T-helper 22 cell (primary cell): ENCODE measurements at places on chromosomes 7 and 10.

- no peak for DNase-seq
Observed at GRCh38 chr7:47677093-47677492, 95.2 kb upstream of the TNS3 start.

- no peak for DNase-seq
Observed at GRCh38 chr7:67753891-67754290, 757.3 kb downstream of the TYW1 start.

DNA sequence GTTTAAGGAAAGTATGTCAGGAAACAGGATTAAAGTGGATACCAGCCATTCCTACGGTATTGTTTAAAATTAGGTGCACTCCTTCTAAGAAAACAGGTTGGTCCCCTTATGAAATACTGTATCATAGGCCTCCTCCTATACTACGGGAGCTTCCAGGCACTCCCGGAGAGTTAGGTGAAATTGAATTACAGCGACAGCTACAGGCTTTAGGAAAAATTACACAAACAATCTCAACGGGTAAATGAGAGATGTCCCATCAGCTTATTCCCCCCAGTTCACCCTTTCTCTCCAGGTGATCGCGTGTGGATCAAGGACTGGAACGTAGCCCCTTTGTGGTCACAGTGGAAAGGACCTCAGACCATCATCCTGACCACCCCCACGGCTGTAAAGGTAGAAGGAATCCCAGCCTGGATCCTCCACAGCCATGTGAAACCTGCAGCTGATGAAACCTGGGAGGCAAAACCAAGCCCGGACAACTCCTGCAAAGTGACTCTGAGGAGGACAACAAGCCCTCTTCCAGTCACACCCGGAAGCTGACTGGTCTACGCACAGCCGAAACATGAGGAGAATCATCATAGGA lies 25.1 kb upstream of the GHITM start:
- DNase-seq: no peak

- DNase-seq: no peak
Observed at GRCh38 chr7:20019757-20020432, 197.3 kb downstream of the MACC1 start.

DNA sequence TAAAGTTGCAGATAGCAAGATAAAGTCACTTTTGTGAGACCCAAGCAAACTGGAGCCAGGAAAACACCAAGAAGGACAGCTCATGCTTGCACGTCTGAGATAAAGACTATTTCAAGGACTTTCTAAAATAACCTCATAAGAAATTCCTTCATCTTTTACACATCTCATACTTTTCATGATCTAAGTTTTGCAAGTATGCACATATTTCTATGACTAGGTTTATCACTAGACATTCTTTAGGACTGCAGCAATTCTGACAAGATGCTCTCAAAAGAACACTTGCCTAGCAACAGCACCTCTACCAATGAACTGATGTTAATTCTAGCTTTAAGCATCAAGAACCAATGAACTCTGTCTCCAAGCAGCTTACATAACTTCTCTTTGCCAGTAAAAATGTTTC lies 457.6 kb downstream of the SEMA3D start:
- DNase-seq: no peak

DNA sequence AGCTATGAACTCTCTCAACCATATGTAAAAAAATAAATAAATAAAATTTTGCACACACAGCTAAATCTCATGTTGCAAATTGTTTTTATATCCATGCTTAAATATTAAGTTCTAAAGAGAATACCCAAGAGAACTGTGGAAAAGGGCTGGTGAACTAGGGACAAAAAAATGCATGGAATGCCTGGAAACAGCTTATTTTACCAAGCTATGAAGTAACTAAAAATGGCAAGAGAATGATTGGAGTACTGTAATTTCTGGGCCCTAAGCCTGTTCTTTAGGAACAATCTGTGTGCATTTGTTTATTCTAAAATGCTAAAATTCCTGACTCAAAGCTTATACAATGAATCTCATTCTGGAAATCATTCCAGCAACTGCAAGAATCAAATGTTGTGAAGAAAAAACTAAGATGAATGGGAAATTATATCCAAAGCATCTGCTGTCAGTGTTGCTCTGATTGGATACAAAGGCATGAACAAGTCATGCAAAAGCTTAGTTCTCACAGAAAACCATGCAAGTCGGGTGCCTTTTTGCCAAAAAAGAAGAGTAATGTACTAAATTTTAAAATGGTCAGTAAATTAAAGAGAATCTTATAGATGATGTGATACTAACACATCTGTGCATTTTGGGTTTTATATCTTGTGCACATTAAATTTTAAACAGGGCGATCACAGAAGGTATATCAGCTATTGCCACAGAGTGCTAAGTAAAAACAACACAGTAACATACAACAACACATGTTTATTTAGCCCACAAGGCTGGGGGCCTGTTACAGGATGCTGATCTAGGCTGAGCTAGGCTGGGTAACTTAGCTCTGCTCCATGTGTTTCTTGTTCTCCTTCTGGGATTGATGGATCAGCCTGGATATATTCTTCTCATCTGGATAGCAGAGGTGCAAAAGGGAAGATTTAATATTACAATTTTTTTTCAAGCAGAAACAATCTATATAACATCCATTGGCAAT lies 453.5 kb upstream of the SEMA3A start:
- DNase-seq: no peak

GRCh38 chr10:72954596-72955554 lies at the start of gene PLA2G12B:
PLA2G12B (minus strand) TSS chr10:72954806; CDS start chr10:72954685, 121 bp downstream.
- DNase-seq: no peak

DNA sequence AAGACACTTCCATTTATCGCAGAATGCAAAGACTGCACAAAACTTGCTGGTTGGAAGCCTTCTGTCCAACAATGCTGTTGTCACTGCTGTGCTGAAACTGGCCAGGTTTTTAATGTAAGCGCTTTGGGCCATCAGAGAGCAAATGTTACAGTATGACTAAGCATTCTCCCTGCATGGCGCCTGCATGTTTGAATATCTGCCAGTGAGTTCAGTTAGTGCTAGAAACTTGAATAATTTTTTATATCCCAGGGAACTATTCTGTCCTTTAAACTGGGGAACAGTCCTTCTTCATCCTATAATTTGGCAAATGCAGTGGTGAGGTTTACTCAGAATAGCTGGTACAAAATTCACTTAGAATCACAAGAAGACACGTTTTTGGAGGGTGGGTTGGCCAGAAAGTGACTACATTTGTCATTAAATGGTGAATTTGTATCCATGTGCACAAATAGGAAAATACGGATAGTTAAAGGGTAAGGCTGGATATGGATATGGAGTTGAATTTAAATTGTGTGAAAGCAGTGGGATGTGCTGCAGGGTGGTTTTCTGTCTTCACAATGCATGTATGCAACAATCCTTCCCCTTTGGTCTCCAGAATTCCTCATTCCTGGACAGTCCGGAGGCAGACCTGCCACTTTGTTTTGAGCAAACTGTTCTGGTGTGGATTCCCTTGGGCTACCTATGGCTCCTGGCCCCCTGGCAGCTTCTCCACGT lies 1.7 kb downstream of the ABCC2 start:
- no peak for DNase-seq

DNA sequence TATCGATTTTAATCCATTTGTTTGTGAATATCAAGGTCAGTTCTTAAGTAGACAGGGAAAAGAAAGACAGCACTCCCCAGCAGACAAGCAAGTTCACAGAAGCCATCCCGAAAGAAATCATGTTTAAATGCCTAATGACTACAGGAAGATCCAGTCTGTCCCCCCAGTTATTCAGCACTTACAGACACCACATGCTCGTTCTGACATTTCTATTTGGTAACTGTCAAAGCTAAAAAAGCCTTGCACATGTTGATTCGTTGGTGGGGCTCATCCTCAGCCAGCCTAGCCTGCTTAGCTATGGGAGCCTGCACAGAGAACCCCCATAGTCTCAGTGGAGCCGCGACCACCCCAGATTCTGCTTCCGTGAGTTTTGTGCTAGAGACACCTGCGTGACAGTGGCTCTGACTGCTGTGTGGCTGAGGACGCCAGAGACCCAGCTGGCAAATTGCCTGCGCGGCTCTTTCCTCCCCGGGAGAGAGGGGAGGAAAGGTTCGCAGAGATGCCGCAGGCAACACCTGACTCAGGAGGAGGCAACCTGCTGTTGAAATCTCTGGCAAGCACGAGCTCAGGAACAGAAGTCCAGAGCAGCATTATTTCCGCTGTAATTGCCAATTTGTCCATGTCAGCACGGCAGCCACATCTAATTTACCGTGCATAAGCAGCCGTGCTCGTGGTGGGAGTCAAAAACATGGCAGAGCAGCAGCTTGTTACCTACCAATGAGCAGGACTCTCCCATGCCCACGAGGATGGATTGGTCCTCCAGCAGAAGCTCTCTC lies 194.2 kb downstream of the GPAM start:
- DNase-seq: no peak

- no peak for DNase-seq
Observed at GRCh38 chr7:39855325-39855674, 94.8 kb upstream of the CDK13 start.

DNA sequence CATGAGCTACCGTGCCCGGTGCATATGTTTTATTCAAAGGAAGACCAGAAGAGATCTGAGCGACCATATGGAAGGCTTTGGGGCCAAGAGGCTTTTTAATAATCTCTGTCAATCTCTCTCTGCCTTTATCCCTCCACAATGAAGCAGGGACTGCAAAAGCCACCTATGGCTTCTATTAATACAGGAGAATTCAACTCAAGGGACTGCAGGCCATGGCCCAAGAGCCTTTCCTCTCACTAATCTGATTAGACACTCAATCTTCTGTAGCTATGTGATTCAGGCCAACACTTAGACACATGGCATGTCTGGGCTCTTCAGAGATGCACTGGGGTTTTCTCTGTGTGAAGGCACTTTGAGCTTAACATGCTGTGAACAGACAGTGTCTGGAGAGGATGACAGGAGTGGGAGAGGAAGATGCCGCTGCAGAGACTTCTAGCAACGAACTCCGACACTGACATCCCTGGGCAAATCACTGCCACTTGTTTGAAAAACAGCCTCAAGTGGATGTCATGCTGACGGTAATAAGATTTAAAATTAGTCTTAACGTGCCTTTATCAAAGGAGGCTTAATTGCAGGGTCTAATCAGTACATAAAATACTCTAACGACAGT lies 114.4 kb upstream of the AOAH start:
- no peak for DNase-seq

DNA sequence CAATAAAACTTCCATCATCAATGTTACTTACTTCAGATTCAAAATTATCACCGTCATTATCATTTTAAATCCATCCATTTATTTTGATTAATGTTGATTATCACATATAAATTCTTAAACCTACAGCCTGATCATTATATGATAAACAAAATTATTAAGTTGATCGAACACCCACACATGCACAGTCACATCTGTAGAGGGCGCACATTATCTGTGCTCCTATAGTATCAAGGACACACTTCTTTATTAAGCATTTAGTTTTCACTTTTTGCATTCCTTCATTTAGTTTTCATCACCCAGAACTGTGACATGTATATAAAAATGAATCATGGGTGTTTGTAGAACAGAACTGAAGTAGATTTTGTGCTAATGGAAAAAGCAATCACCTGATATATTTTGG lies 26.2 kb upstream of the ZNF716 start:
- no peak for DNase-seq

DNA sequence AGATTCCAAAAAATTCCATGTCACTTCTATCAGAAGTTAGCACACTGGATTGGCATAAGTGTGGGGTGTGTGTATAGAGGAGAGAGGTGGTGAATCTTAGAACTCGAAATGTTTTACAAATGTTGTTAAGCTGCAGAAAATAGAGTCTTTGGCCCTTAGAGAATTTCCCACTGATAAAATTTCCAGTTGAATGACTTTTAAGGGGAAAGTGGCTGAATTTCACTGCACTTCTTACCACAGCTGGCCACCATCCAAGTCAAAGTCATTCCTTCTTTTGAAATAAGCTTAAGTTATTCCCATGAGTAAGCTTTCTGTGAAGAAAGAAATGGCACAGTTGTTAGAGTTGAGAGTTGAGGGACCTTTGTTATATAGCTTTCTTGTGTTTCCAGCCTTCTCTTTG lies 13.9 kb downstream of the VCL start:
- no peak for DNase-seq

GRCh38 chr7:7820939-7821338 lies 102.5 kb upstream of the RPA3 start:
- no peak for DNase-seq

GRCh38 chr7:122038904-122039303 lies 105.1 kb downstream of the AASS start:
- no peak for DNase-seq

- no peak for DNase-seq
Observed at GRCh38 chr10:21759232-21759631, 225.2 kb downstream of the MLLT10 start.

GRCh38 chr7:141320287-141320686 lies 230.9 kb upstream of the AGK start:
- DNase-seq: no peak
